ENCODE measurements at places on chromosomes 16 and 17.

DNA sequence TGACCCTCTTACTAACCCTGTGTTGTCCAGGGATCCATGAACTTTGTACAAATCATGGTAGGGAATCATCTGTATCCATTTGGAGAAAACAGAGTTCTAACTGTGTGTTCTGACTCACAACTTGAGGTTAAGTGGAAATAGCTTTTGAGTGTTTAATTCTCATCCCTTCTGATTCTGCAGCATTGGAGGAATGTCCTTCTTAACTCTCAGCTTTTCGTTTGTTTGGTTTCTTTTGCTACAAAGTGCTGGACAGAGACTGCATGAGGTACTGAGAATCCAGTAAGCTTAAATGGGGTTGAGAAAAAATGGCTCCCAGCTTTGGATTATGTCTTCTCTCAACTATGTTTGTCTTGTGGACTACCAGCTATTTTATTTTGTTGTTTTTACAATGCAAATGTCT is 352.1 kb upstream of the KIF2B start:
- no peak for DNase-seq

GRCh38 chr16:11638140-11638539 is 30.1 kb upstream of the SNN start:
- DNase-seq: no peak

DNA sequence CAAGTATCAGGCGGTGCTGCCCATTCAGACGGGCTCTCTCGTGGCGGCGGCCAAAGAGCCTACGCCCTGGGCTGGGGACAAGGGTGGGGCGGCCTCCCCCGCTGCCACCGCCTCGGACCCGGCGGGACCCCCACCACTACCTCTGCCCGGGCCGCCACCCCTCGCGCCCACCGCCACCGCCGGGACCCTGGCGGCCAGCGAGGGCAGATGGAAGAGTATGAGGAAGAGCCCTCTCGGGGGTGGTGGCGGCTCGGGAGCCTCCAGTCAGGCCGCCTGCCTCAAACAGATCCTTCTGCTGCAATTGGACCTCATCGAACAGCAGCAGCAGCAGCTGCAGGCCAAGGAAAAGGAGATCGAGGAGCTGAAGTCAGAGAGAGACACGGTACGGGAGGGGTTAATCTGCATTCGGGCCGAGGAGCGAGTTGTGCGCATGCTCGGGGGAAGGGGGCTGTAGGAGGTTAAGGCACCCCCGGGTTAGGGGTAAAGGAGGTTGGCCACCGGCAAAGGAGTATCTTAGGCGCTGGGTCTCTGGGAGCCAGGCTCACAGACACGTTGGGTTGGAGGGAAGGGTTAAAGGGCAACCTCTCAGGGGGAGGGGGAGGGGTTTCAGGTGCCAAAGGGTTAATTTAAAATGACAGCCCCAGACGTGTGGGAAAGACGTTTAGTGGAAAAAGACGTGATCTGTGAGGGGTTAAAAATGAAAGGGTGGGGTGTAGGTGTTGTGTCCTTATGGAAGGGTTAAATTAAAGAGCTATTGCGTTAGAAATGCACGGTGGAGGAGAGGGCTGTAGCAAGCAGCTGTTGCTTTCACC is 1.4 kb downstream of the MSL1 start:
- DNase-seq: peak; percentile 44

DNA sequence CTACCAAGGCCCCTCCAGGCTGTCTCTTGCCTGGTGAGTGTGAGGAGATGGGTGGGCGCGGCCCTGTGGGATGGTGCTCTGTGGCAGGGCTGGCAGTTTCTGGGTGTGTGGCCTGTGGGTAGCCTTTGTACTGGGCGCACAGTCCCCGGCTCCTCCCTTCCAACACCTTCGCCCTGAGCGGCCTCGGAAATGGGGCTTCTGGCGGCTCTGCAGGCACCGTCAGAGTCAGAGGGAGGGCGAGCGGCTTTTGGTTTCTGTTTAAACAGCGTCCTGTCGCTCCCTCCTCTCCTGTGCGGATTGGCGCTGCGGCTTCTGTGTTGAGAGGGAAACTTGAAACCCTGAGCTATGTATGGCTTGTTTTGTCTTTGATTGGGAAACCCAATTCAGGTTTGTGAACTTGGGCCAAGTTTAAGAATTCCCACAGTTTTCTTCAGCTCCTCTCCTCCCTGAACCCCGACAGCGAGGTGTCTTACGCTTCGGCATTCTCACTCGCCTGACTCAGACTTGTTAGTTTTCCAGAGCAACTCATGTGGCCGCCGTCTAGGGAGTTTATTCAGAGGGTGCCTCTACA is 8.3 kb upstream of the ZNF750 start:
- DNase-seq: peak; percentile 95

DNA sequence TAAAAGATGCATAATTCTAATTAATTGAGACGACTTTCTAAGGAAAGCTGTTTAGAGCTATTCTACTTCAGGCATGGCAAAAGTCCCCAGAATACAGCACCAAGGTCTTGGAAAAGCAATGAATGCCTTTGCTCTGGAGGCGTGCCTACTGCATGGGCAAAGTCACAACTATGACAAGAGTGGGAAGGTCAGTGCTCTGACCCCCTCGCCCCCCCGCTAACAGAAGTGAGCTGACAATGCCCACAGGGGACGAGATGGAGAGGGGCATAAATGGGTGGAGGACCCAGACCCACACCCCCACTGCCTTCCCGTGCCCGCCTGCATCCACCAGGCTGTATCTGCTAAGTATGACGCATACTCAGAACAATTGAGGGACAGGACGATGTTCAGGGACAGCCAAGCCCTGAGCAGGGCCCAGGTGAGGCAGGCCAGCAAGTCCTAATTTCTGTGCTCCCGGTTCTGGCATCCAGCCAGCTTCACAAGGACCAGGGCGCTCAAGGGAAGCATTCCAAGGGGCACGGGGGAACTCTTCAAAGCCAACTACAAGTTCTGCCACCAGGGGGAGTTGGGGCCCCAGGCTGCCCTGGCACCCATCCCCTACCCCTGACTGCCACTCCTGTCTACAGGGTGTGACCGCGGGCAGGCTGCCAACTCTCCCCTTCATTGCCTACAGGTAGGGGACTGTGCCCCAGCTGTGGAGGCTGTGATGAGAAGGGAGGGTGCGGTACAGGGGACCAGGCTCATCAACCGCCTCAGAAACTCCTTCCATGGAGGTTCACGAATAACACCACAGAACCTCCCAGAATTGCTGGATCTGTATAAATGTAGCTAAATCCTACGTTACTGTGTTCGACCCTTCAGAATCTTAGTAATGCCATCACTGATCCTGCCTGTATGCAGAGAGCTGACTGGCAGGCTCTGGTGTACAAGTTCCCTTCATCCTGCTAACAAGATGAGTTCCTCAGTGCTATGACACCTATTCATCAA is 20.8 kb downstream of the NPRL3 start:
- peak; percentile 51 for DNase-seq

GRCh38 chr17:65270499-65271253 is 133.5 kb downstream of the RGS9 start:
- DNase-seq: no peak

- no peak for DNase-seq
These were observed 210.7 kb downstream of the WWOX start for GRCh38 chr16:78310196-78310595.

DNA sequence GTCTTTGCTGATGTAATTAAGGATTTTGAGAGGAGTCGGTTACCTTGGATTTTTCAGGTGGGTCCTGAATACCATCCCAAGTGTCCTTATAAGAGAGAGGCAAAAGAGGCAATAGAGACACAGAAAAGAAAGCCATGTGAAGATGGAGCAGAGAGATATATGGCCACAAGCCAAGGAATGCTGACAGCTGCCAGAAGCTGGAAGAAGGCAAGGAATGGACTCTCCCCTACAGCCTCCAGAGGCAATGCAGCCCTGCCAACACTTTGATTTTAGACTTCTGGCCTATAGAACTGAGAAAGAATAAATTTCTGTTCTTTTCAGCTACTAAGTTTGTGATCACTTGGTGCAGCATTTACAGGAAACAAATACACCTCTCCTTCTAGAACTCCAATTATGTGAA is 8.2 kb upstream of the RNFT1 start:
- no peak for DNase-seq

All from epithelial cell of esophagus (primary cell).